DMS79 (cell line): ENCODE measurements at places on chromosomes 13 and 19.
A peak's percentile ranks its signal among the peaks of the same experiment; 100 is the strongest.

DNA sequence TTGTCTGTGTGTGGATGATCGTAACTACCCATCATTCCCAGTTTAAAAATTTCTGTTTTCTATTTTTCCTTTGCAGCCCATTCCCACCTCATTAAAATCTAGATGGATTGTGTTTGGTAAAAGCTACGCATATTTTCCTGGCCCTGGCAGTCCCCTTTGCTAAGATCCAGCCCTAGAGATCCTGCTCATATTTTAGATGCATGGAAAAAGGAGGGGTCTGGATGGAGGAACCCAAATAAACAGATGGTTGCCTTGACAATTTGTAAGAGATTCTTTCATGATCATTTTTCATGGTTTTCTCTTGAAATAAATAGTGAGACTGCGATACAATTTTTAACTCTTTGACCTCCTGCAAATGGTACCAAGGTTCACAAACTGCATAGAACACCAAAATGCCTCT is 174.4 kb downstream of the SLC7A1 start:
- DNase-seq = no peak

GRCh38 chr19:9914001-9914314 is 22.4 kb downstream of the OLFM2 start:
- DNase-seq = no peak

- peak; percentile 21 for DNase-seq
These were observed 19.7 kb downstream of the ZNF567 start for GRCh38 chr19:36707134-36707533.

DNA sequence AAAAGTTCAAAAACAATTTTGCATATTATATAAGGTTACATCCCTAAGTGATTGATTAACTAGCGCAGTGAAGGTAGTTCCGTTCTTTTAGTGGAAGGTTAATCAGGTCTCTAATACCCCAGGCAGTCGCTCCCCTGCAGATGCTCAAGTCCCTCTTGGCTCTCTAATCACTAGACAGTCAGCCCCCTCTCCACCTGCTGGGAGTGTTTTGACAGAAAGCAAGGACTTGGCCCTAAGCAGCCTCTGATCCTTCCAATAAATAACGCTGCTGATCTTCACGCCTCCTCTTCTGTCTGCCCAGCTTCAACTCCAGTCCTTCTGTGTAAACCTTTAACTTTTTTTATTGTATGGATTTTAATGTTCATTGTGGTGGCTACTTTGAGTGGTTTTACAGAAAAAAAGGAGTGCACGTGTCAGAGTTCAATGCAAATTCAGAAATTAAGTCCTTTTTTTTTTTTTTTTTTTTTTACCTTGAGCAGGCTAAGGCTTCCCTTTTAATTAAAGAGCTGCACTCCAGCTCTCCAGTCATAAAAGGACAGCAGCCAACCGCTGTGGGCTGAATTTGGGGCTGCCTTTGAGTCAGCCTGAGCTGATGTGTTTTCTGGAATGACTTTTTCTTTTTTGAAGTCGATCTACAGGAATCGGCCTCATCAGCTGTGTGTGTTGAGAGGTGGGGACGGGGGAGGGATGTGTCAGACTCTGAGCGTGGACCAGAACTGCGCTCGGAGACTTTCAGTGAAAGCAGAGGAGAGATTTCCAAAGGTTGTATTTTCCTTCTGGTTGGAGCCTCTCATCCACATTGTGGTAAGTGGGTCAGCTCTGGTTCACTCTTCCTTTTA is 33.8 kb upstream of the MYO16 start:
- no peak for DNase-seq

DNA sequence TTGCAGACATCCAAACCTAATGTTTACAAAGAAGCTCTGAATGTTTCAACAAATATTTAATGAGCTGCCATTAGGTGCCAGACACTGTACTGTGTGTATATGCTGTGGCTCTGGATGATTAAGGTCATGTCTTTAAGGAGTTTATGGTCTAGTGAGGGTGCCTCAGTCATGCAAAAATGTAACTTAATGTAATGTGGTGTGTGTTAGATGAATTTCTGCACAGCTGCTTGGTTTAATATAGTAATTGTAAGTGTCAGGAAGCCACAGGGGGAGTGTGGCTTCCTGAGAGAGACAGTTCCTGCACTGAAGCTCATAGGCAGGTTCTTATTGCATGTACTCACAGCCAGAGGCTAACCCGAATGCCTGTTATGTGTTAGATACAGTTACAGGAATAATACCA is 43.3 kb downstream of the SPATA13 start:
- DNase-seq = no peak

- no peak for DNase-seq
These were observed 102.6 kb upstream of the MYCBP2 start for GRCh38 chr13:77429320-77430142.

DNA sequence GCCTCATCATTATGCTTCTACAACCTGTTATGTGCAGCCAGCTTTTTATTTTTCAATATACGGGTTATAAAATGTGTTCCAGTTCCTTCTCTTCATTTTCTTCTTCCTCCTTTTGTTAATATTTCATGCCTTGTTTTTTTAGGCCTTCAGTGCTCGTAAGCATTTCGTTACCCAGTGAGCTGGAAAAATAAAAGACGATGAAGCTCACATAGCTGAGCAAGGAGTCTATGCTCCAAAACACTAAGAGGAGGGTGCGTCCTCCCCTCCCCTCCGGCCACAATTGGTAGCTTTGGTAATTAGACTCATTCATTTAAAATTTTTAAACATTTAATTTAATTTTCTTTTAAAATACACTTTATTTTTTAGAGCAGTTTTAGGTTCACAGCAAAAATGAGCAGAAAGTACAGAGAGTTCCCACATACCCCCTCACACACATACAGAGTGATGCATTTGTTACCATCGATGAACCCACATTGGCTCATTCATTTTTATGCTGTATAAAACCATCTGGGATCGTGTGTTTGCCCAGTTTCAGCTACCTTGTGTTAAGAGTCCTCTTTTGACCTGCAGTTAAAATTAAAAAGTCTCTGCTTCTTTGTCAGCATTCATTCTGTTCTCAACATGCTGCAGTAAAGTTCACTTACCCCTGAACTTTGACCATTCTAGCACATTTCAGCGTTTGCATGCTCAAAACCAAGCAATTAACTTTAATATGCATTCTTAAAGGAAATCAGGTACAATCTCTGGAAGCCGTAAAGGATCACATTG is 223.9 kb downstream of the LACC1 start:
- DNase-seq = no peak

DNA sequence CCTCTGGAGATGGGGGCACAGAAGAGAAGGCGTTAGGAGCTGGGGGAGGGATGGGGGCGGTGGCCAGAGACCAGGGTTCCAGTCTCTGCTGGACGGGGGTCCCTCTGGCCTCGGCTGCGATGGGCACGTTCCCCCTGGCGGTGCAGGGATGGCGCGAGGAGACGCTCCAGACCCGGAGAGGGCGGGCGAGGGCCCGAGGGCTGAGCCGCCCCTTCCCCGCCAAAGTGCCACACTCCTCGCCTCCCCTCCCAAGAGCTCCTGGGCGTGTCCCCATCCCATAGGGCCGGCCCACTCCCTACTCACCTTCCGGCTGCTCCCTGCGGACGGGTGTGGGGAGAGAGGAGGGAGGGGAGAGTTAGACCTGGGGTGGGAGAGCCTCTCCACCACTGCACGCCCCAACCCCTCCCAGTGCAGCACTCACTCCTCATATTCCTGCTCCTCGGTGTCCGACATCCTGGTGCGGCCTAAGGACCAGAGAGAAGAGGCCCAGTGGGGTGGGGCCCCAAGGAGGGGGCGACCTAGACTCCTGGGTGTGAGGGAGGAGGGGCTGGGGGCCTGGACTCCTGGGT is 2.2 kb downstream of the TNNT1 start:
- peak; percentile 83 for DNase-seq

DNA sequence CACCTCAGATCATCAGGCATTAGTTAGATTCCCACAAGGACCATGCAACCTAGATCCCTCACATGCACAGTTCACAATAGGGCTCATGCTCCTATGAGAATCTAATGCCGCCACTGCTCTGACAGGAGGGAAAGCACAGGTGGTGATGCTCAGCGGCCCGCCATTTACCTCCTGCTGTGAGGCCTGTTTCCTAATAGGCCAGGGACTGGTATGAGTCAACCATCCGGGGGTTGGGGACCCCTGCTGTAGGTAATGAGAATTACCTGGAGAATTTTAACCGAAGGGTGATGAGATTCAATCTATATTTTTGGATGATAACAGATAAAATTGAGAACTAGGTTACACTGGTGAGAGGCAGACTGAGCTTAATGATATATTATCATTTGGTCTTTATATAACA is 101.4 kb downstream of the LACC1 start:
- DNase-seq = no peak

GRCh38 chr19:18278521-18279265 is 2.7 kb downstream of the JUND start:
- DNase-seq = no peak

GRCh38 chr13:84294576-84294975 is 412.3 kb upstream of the SLITRK1 start:
- DNase-seq = no peak

GRCh38 chr13:94182185-94182761 is 297.2 kb downstream of the DCT start:
- no peak for DNase-seq

- no peak for DNase-seq
These were observed 150.8 kb upstream of the TUBA3C start for GRCh38 chr13:19332378-19332777.

GRCh38 chr19:3653865-3654513 is 27.4 kb upstream of the CACTIN start:
- no peak for DNase-seq

- peak; percentile 91 for DNase-seq
These were observed 3.8 kb upstream of the SLC6A16 start for GRCh38 chr19:49328741-49329140.

- DNase-seq = no peak
These were observed 102.1 kb downstream of the ATP8A2 start for GRCh38 chr13:25473864-25474263.

- no peak for DNase-seq
These were observed at the start of gene TRIM28 for GRCh38 chr19:58543826-58544590. TSS of gene TRIM28 (plus strand) at chr19:58544064. CDS start at chr19:58544758, 694 bp downstream.

DNA sequence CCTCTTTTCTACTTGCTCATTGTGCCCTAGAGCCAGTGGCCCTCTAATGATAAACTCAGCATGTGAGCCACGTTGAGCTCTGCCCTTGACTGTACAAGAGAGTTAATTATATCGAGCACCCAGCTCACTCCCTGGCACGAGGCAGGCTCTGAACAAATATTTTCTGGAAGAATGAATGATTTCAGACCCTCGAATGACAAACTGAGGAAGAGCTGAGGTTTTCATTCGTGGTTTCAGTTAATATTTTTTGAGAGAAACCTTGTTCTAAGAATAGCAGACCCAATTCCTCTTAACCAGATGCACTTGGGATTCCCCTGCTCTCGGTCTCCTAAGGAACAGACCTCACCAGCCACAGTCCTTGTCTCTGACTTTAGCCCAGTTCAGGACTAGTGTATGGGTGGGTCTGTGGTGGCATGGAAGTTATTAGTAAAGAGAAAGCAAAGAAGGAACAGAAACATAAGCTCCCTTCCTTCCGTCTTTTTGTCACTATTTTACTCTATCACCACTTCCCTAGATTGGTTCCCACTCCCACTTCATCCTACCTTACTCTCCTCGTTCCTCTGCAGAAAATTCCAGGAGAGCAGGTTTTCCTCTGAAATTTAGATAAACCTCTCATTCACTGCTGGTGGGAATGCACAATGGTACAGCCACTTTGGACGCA is 22.1 kb upstream of the WDFY2 start:
- DNase-seq = no peak

- DNase-seq = peak; percentile 7
These were observed 7.8 kb upstream of the LYPD5 start for GRCh38 chr19:43809762-43810696.

GRCh38 chr19:54955376-54955775 is 8.0 kb upstream of the NLRP7 start:
- DNase-seq = no peak

DNA sequence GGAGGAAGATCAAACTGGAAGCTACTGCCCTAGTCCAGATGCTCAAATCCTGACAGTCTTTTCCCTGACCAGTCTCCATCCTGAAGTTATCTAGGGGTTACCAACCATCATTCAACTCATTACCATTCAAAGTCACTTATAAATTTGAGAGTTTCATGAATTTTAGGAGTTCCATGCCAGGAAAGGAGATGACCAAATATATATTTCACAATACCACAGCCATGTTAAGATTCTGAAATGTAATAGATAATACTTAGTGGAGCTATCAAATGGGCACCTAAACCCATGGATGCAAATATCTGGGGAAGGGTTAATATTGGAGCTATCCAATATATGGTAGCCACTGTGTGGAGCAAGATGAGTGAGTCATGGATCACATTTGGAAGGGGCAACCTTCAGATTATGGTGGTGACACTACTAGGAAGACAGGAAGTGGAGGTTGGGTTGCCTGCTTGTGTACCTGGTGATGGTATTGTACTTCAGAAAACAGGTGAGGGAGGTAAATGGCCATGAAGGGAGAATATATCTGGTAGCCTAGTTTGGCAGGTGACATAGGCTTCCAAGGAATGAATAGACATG is 18.7 kb downstream of the ZNF586 start:
- no peak for DNase-seq

GRCh38 chr13:91362908-91363307 is 15.4 kb downstream of the MIR17HG start:
- no peak for DNase-seq

- no peak for DNase-seq
These were observed 72.1 kb downstream of the ZNF536 start for GRCh38 chr19:30444253-30444671.

GRCh38 chr13:76474356-76474755 is 411.8 kb downstream of the KCTD12 start:
- no peak for DNase-seq

DNA sequence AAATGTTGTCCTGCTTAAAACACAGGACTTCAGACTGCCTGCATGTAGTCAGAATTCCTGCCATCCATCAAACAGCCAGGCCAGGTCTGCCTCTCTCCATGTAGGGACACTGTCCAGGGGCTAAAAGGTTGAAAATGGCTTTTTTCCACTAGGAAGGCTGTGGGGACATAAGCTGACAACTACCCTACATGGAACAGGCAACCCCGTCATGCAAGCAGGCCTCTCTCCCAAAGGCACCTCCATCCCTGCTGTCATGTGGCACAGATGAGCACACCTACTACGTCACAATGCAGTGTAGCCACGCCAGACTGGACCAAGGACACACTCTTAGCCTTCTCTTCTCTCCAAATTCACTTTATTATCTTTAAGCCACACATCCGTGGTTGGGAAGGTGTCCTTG is 40.8 kb downstream of the LATS2 start:
- DNase-seq = no peak

- DNase-seq = no peak
These were observed 100.0 kb upstream of the PCDH9 start for GRCh38 chr13:67330149-67330548.

- no peak for DNase-seq
These were observed 29.6 kb upstream of the DOCK9 start for GRCh38 chr13:99007414-99007986.

DNA sequence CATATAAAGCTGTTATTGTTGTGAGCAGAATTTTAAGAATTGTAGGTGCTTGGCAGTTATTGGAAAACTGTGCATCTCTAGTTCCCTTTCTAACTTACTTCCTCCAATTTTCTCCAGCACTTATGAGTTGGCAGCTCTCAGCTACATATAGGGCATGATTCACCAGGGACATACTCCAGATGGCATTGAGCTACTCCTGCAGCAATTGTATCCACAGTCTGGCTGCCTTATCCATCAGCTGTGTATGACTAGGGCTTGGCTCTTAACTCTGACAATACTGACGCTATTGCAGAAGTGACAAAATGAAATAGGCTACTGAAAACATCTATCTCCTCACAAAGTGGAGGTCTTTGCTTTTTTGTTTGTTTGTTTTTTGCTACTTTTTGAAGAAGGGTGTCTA is 276.7 kb downstream of the POU4F1 start:
- DNase-seq = no peak

GRCh38 chr13:61247149-61247936 is 168.3 kb downstream of the PCDH20 start:
- no peak for DNase-seq
